CD4-positive, alpha-beta T cell treated with Interleukin-15 for 4 hours (primary cell): ENCODE measurements at places on chromosomes 2 and 18.

GRCh38 chr2:215667585-215668377, 231.9 kb upstream of the FN1 start:
- no peak for DNase-seq

DNA sequence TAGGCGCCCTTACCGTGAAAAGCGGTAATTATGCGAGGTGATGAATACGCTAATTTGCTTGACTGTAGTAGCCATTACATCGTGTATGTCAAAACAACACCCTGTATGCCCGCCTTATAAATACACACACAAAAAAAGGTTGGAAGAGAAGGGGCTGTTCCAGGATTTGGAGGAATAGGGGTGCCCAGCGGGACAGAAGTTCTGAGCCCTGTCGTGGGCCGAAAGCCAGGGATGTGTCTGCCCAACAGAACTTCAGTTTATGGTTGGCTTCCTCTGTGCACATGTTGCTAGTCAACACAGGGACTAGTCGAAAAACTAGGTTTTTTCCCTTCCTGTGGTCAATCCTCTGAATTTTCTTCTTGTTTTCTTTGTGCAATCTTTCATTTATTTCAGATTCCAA, 182.5 kb downstream of the ACKR3 start:
- DNase-seq, result no peak

GRCh38 chr2:209556354-209556961, 132.6 kb downstream of the MAP2 start:
- DNase-seq, result no peak

DNA sequence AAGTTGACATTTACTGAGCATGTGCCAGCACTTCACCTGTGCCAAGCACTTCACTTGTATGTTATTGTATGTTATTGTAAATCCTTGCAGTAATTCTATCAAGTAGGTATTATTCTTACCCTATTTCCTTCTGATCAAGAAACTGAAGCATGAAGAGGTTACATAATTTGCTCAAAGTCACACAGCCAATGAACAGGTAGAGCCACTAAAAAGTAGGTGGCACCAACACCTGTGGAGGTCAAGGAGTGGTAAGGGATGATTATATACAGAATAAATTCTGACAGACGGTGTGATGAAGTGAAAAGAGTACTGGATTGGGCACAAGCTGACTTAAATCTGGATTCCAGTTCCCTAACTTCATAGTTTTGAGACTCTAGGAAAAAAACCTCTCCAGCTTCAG, 71.0 kb downstream of the SPIRE1 start:
- DNase-seq, result no peak

GRCh38 chr2:174524527-174524926, 37.7 kb upstream of the GPR155 start:
- no peak for DNase-seq

GRCh38 chr2:118124288-118124891, 36.1 kb downstream of the INSIG2 start:
- DNase-seq, result no peak

DNA sequence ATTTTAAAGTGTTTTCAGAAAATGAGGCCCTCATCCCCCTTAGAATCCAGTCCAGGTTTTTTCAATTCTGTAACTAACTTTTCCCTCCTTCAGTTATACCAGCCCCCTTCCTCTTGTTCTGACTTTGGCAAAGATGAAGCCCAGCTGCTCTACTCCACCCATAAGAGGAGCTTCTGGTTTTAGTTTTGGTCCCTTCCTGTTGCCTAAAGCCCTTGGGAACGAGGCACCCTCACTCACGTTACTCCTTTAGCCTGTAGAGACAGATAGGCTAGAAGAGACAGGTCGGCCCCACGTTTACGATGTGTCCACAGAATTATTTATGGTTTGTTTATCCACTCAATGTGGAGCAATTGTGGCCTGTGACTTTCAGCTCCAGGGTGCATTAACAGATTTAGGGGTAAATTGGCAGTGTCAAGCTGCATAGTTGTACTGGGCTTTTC, 454.2 kb upstream of the TNP1 start:
- no peak for DNase-seq

DNA sequence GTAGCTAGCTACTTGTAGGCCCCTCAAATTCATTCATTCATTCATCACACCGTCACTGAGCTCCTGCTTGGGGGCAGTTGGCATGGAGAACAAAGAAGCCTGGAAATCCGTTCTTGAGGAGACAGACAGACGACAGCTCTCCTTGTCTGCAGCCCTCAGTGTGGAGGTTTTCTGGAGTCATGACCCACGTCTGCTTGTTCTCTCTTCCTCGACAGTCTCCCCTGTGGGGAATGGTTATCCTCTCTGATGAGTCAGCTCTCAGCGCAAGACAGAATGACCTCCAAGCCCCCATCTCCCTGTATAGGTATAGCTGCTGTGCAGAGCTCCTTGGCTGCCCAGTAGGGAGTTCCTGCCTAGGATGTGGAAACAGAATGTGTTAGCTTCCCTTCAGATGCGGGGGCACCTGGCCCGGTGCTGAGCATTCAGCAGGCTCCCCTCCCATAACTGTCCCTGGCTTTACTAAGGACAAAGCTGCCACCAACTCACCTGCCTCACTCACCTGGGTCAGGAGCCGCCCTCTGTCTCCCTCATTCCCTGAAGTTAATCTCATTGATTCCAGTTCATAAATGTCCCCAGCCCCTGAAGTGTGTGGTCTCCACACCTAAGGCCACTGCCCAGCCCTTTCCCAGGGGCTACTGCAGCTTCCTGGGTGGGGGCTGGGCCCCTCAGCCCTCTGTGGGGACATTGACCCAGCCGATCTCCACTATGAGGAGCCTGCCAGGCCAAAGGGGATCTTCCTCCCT, 124.7 kb downstream of the ACKR3 start:
- DNase-seq, result no peak

DNA sequence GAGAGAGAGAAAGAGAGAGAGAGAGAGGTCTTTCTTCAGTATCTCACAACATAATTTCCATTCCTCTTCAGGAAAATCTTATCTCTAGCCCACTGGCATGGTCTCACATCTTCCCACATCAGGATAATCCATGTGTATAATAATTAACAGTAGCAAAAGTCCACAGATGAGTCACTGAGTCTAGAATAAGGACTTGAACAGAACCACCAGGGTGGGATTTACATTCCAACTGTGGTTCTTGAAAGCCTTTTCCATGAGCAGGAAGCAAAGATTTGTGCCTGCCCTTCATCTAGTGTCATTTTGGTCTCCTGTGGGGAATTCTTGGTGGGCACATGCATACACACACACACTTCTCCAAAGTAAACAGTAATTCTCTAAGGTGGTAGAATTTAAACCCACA, 107.1 kb upstream of the TCF4 start:
- no peak for DNase-seq

DNA sequence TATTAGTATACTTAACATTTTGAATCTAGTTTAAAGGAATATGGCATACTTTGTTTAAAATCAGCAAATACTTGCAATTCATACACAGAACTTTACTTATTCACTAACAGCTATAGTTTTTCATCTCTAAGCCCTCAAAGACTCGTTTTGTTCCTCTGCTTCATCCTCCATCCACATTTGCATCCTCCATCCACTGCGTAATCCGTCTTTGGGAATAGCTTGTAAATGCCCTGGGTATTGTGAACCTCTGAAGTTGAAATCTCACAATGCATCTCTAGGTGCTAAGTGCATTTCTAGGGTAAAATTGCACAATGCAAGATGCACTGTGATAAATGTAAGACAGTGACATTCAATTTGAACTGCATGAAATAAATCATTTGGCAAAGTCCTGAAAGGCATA, 115.8 kb upstream of the CDCA7 start:
- DNase-seq, result no peak

- DNase-seq, result peak; percentile 67
These were observed 206.9 kb downstream of the ARL4C start for GRCh38 chr2:234289834-234290590.

DNA sequence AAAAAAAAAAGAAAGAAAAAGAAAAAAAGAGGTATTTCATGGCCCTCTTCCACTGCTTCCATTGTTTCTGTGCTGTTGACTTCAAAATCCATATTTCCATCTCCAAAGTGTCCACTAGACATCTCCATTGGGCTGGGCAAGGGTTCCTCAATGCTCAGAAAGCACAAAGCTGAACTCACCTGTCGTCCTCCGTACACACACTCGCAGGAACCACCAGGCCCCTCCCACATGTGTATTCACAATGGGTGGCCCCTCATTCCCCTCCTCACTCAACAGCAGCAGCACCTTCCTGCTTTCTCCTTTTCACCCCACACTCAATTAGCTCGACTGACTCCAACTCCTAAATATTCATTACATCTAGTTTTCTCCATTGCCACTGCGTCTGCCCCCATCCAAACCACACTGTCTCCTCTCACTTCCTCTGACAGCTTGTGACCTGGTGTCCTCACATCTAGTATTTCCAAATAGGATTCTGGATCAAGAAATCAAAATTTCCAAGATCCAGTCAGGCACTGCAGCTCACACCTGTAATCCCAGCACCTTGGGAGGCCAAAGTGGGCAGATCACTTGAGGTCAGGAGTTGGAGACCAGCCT, 25.2 kb downstream of the OSBPL1A start:
- no peak for DNase-seq

DNA sequence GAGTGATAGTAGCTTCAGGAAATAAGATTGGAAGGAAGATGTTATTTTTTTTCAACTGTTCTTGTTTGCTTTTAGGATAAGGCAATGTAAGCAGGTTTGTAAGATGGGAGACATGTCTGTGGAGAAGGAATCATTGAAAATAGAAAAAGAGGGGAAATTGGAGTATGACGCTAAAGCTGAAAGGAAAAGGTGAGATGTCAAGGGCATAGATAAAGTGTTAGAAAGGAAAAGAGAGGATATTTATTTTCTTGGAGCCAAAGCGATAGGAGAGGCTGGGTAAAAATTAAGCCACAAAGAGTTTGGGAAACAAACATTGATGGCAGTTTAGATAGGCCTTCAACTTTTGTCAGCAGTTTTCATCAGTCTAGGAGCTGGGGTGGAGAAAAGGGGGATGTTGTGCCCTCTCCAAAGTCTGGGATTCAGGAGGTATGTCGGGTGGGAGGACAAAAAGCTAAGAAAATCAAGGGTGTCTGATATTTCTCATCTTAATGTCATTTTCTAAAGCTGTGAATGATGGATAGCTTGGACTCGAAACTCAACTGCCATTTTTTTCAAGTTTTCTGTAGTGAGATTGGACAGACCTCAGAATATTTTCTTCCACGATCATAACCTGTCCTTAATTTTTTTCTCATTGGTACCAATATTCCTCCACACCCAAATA, 63.3 kb downstream of the MAPRE2 start:
- DNase-seq, result no peak

DNA sequence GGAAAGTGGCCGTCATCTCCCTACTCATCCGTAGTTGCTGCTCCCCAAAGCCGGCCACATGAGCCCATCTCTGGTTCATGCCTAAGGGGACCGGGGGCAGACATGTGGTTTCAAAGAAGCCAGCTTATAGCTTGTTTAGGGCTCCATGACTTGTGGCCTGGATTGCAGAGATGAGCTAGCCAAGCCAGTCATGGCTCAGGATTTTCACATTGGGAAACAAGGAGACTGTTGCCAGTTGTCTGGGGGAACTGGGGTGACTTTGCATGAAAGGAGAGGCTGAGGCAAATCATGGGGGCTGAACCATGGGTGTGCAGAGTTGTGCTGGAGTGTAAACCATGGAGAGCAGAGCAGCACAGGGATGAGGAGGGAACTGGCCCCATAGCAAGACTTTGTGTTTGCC, 183.0 kb upstream of the APCDD1 start:
- DNase-seq, result no peak

GRCh38 chr18:61860302-61860701, 32.5 kb downstream of the RNF152 start:
- no peak for DNase-seq

- no peak for DNase-seq
These were observed 6.9 kb upstream of the DPYSL5 start for GRCh38 chr2:26840937-26841610.

GRCh38 chr2:217501887-217502286, 500.9 kb downstream of the TNS1 start:
- no peak for DNase-seq

DNA sequence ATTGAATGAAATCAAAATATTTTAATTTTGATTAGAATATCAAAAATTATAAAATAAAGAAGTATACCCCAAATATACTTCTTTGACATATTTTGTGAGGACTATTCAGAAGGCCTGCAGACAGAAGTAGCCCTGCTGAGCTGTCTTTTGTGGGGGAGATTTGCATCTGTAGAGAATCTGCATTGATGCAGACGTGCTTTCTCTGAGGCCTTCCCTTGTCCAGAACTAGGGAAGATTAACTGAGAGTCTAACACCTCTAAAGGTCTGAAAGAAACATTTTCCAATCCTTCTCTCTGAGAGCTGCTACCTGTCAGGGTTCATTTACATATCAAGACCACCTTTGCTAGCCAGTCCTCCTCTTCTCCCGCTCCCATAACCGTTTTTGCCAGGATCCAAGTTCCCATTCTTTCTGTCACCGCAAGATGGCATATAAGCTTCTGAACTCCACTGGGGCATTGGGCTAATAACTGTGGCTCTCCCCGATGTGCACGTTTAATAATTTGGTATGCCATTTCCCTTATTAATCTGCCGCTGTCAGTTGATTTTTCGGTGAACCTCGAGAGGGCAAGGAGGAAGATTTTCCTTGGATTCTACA, 510.4 kb upstream of the CNTNAP5 start:
- DNase-seq, result no peak

GRCh38 chr18:51522338-51522737, 324.9 kb upstream of the MEX3C start:
- no peak for DNase-seq

DNA sequence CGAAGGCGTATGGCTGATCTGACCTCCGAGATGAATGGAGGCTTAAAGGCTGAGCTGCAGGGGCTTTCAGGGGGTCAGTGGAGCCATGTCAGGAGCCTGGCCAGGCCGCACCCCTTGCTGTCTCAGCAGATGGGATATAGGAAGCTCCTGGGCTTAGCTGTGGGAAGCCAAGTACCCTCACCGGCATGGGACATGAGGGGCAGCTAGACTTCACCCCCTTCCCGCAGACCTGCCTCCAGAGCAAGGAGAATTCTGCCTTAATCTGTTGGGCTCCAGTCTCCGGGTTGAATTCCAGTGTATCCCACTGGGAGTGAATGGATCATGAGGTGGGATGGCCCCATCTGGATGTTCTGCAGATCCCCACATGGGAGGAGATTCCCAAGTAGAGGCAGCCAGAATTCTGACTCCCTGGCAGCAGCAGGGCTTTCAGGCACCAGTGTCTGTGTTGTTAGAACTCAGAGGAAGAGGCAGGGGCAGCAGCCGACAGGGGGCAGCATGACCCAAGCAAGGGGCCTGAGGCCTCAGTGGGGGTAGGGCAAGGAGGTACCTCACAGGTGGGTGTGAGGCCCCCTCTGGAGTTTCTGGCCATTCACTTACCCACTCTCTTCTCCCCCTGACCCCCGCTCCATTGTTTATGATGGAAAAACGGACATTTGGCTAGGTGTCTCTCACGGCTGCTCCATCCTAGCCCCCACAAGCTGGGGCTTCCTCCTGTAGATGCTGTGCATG, 19.1 kb downstream of the CAPG start:
- peak; percentile 67 for DNase-seq

DNA sequence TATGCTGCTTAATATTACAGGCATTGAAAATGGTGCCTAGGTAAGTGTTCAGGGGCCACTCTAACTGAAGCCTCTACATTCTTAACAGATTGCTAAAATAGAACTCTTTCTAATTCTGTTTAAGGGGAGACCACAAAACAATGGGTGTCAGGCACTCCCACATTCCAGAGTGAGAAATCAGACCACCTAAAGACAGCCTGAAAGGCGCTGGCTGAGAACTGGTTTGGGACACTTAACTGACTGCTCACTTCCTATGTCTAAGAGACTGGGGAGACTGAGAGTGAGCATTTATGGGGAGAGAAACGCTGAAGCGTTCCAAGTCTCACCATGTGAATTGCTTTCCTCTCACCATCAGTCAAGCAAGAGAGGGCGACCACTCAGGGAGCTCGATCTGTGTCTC, 108.8 kb upstream of the ITGB6 start:
- no peak for DNase-seq

- DNase-seq, result no peak
These were observed 154.8 kb downstream of the ZEB2 start for GRCh38 chr2:144364944-144365738.
